ENCODE measurements at places on chromosomes 5 and 9.
A peak's percentile ranks its signal among the peaks of the same experiment; 100 is the strongest.

GRCh38 chr5:124789104-124789605 is 42.7 kb upstream of the ZNF608 start:
- DNase-seq, result no peak

DNA sequence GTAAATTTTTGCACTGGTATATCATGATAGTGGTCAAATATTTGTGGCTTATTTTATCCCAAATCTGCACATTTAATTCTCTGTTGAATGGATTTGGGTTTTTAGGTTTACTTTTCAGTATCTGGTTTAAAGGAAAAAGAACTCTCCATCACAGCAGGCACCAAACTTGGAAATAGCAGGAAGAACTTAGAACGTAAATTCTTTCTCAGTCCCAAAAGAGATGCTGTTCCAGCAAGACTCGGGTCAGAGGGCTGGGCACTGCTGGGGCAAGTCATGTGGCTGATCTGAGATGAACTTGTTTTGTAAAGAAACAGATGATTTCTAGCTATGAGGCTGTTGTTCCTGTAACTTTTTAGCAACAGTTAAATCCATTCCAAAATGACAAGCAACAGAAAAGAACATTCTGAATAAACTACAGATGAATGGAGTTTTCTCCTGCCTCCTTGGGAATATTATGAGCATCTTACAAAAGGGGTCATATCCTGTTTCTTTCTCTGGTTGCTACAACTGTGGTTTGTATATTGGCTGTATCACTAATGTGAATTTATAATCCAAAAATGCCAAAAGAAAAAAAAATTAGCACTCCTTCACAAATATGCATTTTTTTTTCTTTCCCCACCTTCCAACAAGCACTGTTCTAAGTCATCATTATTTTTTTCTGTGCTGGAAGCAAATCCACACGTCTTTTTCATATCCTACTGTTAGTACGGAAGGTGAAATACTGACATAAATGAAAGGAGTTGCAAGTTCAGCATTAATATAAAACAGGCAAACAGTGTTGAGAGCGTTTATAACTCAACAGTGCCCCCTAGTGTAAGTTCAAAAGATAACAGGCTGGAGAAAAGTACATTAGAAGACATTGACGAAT is 31.1 kb downstream of the OR2K2 start:
- DNase-seq, result peak; percentile 19

DNA sequence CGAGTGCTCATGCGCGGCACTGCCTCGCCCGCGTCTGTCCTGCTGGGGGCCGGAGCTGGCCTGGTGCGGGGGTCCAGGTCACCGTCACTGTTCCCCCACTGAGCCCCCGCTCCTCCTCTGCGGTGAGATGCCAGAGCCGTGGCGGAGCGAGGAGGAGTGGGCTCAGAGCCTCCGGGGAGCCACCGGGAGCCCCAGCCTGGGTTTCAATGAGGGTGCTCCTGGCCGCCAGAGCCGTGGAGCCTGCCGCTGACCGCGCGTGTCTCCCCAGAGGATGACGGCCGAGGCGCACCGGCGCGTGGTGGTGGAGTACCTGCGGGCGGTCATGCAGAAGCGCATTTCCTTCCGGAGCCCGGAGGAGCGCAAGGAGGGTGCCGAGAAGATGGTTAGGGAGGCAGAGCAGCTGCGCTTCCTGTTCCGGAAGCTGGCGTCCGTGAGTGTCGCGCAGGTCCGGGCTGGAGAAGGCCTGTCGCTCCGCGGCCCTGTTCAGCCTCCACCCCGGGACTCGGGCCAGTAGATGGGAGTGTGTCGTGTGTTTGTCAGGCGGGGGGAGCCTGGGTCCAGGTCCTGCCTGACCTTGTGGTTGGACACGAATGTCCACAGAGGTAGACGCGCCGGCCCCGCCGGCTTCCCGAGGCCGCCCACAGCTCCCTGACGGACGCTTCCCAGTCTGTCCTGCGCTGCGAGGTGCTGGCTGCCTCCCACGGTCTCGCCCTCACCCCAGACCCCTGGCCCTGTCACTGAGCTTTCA is 22.0 kb downstream of the EXOC3 start:
- DNase-seq, result peak; percentile 2

GRCh38 chr9:105500108-105500766 is 52.4 kb downstream of the FSD1L start:
- no peak for DNase-seq

DNA sequence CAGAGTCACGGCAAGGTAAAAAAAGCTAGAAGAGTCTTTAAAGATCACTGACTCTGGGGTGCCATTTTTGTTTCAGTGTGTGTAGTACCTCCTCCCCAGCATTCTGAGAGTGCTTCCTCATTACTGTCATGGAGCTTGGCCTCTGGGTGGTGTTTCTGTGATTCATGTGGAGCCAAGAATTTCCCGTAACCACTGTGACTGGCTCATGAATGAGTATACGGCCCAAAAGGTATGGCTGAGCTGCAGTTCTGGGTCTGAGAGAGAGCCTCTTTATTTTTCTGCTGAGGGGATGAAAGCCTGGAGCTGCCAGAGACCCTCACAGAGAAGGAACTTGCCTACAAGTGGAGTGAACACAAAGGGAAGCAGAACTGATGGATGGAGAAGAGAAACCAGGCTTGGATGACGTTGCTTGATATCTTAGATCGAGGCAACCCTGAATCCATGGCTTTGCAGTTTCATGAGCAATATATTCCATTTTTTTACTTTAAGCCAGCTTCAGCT is 85.6 kb downstream of the PTTG1 start:
- DNase-seq, result no peak

GRCh38 chr5:58498340-58498942 is 7.2 kb downstream of the GAPT start:
- no peak for DNase-seq

- no peak for DNase-seq
These were observed 258.2 kb upstream of the PIK3R1 start for GRCh38 chr5:67957374-67957773.

GRCh38 chr9:101054657-101055056 is 26.1 kb downstream of the PLPPR1 start:
- DNase-seq, result no peak

DNA sequence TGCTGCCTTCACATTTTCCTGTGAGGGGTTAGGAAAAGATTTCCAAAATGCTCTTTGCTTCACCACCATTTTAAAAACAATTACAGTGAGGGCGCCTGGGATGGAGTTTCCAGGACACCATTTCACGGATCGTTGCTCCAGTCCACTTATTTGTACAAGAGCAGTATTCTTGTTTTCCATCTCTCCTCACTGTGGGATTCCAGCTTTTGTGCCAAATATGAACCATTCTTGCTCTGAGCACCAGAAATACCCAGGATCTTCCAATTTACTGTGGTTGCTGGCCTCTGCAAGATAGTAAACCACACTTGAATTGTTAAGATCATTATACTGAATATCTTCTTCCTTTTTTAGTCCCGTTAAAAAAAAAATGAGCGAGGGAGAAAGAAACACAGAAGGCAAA is 899.5 kb downstream of the TLE1 start:
- DNase-seq, result no peak

DNA sequence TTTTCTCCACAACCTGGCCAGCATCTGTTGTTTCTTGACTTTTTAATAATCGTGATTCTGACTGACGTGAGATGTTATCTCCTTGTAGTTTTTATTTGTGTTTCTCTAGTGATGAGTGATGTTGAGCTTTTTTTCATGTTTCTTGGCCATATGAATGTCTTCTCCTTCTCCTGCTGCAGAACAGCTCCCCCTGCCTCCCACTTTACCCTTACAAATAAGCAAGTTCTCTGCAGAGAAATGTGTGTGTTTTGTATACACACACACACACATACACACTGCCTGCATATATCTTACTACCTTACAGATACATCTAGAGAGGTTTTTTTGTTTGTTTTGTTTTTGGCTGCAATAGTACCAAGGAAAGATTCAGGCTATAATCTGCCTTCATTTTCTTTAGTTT is 88.7 kb upstream of the PHF24 start:
- DNase-seq, result no peak

- no peak for DNase-seq
These were observed 1.2 kb upstream of the MSANTD3 start for GRCh38 chr9:100425758-100426157.

- DNase-seq, result no peak
These were observed 1158.4 kb upstream of the SEMA6A start for GRCh38 chr5:117733051-117733450.

GRCh38 chr5:146906803-146907202 is 28.2 kb upstream of the PPP2R2B start:
- no peak for DNase-seq

DNA sequence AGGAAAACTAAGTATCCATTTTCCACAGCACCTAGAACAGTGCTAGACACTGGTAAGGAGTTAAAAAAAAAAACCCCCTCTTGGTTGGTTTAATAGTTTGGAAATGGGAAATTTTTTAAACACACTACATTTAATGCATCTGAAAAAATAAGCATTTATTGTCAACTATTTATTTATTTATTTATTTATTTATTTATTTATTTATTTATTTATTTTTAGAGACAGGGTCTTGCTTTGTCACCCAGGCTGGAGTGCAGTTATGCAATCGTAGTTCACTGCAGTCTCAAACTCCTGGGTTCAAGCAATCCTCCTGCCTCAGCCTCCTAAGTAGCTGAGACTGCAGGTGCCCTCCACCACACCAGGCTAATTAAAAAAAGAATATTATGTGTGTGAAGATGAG is 51.6 kb downstream of the SNCAIP start:
- no peak for DNase-seq

- no peak for DNase-seq
These were observed 42.9 kb upstream of the VDAC1 start for GRCh38 chr5:134047687-134048056.

DNA sequence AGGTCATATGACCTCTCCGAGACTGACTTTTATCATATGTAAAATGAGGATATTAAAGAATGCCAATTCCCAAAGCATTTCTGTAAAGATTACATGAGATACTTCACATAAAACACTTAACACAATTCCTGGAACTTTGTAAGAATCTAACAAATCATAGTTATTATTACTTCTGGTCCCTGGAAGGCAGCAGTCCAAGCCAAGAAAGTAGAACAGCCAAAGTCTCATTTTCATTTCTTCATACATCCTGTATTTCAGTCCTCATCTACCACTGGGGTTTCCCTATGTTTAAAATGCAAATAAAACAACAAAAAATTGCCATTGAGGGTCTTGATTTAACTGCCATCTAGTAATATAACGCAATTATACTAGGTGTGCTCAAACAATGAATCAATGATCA is 179.5 kb downstream of the MARCHF11 start:
- no peak for DNase-seq

DNA sequence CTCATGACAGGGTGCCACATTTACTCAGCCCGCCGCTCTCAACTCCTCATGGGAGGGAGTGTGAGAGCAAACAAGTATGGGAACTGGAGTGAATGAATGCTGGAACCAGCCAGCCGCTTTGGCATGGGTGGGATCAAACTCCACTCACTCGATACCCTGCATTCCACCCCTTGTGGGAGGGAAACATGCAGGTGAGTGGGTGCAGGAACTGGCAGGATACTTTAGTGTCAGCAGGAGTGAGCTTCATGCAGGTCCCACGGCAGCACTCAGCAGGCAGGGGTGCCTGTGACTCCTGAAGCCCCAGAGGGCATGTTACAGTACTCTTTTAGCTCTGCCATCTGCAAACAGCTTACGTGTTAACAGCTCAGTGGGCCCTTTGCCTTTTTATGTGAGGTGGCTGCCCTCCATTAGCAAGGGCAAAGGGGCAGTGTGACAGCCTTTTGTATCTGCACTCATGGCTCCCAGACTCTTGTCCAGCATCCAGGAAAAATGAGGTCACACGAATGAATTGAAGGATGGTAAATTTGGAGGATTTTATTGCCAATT is 433.2 kb upstream of the NMUR2 start:
- no peak for DNase-seq

DNA sequence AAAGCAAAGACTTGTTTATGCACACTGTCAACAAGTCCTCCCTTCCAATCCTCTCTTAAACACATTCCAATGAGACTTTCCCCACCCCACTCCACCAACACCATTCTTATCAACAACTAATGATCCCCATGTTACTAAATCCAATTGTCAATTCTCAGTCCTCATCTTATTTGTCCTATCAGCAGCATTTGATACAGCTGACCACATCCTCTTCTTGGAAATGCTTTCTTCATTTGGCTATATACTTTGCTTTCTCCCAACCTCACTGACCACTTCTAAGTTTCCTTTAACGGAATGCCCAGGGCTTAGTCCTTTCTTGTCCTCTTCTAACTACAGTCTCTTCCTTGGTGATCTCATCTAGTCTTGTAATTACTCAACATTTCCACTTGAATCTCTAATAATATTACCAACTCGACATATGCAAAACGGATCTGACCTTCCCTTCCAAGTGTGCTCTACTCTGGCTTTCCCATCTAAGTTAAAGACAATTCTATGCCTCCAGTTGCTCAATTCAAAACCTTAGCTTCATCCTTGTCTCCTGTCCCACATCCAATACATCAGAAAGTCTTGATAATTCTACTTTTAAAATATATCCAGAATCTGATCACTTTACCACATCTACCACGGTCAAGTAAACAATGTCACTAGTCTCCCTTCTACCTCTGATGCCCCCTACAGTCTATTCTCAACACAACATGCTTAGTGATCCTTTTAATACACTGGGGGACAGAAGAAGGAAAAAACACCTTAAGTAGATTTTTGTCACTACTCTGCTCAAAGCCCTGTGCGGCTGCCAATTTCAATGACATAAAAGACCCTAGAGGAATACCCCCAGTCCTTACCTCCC is 25.5 kb downstream of the AGTPBP1 start:
- DNase-seq, result no peak

DNA sequence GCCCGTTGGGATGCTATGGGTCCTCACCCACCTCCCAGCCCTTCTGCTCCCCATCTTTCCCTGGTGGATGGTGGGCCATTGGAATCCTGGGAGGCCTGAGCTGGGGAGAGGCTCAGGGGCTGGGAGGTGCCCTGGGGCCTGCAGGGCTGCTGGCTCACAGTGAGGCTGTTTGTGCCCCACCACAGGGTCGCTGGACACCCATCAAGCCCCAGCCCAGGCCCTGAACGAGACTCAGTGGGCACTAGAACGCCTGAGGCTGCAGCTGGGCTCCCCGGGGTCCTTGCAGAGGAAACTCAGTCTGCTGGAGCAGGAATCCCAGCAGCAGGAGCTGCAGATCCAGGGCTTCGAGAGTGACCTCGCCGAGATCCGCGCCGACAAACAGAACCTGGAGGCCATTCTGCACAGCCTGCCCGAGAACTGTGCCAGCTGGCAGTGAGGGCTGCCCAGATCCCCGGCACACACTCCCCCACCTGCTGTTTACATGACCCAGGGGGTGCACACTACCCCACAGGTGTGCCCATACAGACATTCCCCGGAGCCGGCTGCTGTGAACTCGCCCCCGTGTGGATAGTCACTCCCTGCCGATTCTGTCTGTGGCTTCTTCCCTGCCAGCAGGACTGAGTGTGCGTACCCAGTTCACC is 4.9 kb upstream of the AIF1L start:
- DNase-seq, result no peak

- DNase-seq, result no peak
These were observed 35.6 kb downstream of the ABHD17B start for GRCh38 chr9:71875345-71875744.

GRCh38 chr9:108860764-108861163 is 1.3 kb upstream of the ACTL7A start:
- no peak for DNase-seq

- DNase-seq, result no peak
These were observed 10.1 kb upstream of the MARVELD2 start for GRCh38 chr5:69404659-69405330.

- no peak for DNase-seq
These were observed 28.4 kb downstream of the NEURL1B start for GRCh38 chr5:172669386-172670004.

Data from T-helper 1 cell (primary cell).